ENCODE measurements at places on chromosomes 6 and 20.

DNA sequence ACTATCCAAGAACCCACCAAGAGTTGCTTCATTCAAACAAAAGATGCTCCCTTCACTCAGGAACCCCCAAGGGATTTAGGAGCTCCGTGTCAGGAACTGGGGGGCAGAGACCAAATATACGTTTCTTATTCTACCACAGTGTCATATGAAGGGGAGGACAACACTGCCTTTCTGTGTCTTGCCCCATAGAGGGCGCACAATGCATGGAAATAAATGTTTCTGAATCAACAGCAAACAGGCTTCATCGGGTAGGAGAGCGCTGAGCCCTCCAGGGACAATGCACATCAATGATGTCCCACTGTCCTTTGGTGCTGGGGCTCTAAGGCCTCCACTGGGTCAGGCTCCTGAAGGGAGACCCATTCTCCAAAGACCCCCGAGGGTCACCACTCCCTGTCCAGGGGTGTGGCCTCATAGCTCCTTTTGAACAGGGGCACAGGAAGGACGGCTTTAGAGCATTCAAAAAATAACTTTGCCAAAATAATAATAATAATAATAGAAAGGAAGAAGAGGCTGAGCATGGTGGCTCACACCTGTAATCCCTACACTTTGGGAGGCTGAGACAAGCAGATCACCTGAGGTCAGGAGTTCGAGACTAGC, 31.1 kb downstream of the PLG start:
- peak; percentile 15 for DNase-seq

GRCh38 chr6:108737594-108738546, 110.4 kb upstream of the ARMC2 start:
- DNase-seq = peak; percentile 90

DNA sequence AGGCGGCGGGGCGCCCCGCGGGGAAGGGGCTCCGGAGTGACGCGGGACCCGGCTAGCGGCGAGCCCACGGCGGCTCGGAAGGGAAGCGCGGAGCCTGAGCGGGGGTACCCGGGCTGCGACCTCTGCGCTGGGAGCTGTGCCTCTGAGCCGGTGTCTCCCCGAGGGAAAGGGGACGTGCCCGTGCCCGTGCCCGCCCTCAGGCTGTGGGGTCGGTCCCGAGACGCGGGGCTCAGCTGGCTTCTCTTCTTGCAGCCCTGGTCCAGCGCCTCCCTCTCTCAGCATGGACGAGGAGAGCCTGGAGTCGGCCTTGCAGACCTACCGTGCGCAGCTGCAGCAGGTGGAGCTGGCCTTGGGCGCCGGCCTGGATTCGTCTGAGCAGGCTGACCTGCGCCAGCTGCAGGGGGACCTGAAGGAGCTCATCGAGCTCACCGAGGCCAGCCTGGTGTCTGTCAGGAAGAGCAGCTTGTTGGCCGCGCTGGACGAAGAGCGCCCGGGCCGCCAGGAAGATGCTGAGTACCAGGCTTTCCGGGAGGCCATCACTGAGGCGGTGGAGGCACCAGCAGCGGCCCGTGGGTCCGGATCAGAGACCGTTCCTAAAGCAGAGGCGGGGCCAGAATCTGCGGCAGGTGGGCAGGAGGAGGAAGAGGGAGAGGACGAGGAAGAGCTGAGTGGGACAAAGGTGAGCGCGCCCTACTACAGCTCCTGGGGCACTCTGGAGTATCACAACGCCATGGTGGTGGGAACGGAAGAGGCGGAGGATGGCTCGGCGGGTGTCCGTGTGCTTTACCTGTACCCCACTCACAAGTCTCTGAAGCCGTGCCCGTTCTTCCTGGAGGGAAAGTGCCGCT, 686 bp downstream of the ZGPAT start:
- no peak for DNase-seq

DNA sequence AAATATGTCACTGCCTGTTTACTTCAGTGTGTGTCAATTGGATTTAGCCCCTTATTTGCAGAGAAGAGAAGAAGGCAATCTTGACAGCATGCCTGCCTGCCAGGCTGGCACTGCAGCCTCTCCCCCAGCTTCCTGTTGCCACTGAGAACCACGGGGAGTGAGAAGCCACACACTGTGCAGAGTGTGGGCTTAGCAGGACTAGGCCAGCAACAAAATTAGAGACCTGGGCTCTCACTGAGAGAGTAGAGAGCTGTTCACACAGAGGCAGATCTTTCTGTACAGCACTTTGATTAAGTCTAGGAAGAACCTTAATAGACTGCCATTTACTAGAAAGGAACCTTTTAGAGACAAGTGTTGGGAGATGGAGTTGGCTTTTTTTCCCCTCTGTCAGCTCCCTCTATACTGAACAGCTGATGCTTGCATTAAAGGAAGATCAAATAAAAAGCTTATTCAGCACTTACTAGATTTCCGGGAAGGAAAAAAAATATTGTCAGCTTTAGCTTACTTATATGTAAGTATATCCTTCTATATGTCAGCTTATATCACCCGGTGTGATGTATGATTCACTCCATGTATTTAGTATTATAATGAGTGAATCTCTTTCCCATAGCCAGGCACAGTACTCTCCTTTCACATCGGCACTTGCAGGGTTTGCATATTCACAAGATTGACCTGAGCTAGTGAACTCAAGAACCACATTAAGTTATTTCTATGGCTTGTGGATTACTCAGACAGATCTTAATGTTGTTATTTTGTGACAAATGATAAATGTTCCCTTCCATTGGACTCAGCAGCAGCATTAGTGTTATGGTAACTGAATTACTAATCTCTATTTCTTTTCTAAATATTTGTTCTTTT, 851.0 kb upstream of the EPHA7 start:
- DNase-seq = no peak

- DNase-seq = no peak
These were observed 220.9 kb upstream of the CEP162 start for GRCh38 chr6:84448331-84448730.

GRCh38 chr6:52503851-52504781, 72.7 kb downstream of the TRAM2 start:
- no peak for DNase-seq
